ENCODE measurements at places on chromosomes 3 and 15.

- no peak for DNase-seq
These were observed 228.1 kb downstream of the FEZF2 start for GRCh38 chr3:62145086-62145757.

DNA sequence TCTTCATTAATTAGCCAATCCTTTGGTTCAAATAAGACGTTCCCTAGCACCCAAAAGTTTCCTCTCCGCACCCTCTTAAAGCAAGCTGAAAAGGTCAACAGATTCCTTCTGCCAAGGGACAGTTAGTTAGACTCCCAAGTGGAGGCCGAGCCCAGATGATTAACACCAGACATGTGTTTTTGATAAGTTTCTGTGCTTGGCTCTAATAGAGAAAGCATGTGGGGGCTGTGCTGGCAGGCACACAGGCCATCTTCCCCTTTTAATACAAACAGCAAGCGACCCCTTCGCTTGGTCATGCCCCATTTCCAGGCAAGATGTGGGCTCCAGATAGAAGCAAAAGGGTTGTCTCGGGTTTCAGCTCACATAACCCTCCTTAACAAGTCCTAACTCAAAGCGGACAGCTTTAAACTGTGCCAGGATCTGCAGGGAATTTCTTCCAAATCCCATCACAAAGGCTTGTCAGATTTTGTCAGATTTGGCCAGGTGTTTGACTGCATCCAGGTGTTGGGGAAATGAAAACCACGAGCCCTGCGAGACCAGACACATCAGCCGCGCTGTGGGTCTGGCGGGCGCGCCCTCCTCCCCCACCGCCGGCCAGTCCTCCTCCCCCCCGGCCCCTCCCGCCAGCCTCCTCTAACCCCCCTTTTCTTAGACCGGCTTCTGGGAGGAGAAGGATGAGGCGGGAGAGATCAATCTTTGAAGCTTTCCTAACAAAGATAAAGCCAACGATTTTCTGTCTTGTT is 3.3 kb downstream of the HES1 start:
- DNase-seq = no peak

GRCh38 chr3:125055331-125055912 is 375 bp downstream of the HEG1 start:
- no peak for DNase-seq

DNA sequence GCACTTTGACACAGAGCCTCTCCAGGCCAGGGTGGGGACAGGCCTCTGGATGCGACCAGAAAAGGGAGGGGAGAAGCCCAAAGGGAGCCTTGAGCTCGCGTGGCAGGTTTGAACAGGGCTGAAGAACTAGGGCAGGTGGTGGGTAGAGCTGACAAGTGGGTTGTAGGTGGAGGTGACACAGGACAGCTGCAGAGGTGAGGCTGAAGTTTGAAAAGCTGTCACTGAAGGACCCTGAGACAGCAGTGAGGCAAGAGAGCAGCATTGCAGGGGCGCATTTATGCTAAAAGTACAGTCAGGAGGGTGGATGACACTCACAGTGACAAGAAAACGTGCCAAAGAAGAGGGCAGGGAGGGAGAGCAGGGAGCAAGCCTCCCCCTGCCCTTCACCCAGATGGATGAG is 21.8 kb upstream of the EPB42 start:
- DNase-seq = no peak

DNA sequence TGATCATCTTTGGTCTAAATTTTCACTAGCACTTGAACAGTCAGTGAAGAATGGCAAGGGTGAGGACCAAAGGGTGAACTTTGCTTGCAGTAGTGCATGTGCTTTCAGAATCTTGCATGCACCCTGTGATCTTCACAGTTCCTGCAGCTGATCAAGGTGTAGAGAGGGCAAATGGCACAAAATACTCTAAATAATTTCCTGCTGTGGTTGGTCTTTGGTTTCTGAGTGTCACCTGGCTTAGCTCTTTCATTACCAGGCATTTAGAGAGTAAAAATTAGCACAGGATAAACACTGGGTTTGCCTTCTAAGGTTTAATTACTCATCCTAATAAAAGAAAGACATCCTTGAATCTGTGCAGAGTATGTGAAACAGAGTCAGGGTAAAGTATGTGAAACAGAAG is 11.4 kb downstream of the TIPARP start:
- DNase-seq = no peak

DNA sequence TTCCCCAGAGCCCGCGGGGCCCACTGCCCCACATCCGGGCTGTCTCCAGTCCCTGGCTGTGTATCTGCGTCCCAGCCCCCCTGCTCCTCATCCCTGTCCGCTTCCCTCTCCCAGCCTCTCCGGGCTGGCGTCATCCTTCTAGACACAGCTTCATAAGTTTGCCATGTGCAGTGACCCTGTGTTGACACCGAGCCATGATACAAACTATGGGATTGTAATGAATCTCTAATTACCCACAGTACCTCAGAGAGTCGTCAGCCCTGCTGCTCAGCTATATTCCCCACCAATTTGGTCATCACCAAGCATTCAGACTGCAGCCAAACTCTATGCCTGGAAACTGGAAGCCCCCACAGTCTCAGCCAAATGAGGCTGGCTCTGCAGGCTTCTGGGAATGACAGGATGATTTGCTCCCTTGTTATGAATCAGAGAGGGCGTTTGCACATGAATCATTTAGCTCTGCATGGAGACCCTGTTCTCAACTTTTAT is 466.1 kb upstream of the ATP11B start:
- no peak for DNase-seq

DNA sequence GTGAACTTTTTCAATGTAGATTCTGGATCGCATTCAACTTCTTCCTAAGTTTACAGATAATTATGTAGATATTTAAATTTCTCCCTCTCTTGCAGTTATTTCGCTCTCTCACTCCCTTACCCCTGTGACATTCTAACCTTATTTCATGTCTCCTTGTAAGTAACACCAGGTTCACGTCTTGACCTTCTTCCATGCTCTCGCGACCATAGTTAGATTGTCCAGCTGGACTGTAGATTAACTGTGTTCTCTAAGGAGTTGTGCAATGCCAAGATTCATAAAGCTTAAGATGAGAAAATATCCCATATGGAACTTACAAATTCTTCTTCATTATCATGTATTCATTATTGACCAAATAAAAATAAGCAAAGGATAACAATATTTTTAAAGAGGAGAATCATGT is 430.5 kb downstream of the GABRG3 start:
- DNase-seq = no peak

GRCh38 chr15:25062551-25063430 is 108.0 kb downstream of the SNRPN start:
- no peak for DNase-seq

- no peak for DNase-seq
These were observed 66.6 kb downstream of the LMLN start for GRCh38 chr3:198026620-198027019.

DNA sequence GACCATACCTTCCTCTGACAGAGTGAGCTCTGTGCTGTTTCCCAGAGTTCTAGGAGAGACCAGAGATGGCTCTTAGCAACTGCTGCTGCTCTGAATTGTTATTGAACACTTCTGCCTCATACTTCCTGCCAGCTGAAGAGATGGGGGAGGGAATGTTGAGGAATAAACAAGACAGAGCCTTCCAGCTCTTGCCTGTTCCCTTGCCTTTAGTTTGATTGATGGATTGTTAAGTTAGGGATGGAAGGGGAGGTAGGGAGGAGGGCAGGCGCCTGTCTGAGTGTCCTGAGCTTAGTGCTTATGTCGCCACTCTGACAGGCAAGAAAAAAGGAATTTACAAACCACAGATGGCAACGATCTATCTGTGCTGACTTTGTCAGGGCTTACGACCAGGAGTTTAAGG is 42.8 kb downstream of the ZNF609 start:
- DNase-seq = no peak

- no peak for DNase-seq
These were observed 106.7 kb downstream of the GHSR start for GRCh38 chr3:172341482-172342059.

GRCh38 chr15:25890529-25890928 is 27.4 kb upstream of the ATP10A start:
- no peak for DNase-seq

- no peak for DNase-seq
These were observed 719 bp upstream of the SRPRB start for GRCh38 chr3:133804896-133805295.

DNA sequence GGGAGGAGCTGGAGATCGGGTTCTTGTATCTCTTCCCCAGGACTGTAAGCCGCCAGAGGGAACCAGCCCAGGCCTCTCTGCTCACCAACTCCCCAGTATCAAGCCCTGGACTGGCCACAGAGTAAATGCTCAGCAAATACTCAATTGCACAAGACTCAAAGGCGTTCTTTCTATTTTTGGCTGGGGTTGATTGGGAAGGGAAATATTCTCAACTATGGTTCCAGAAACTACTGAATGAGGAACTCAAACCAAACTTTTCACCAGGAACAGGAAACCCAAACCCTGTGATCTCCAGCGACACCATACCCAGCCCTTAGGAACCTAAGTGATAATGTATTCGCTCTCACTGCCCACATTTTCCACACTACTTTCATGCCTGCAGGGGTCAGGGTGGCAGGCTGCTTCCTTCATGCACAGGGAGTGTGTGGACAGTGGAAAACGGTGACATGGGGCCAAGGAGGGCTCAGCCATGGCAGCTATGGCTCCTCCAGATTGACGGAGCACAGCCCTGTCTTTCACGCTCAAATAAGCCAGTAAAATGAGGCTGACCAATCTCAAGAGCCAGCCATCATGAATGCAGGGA is 124.7 kb upstream of the RAD18 start:
- no peak for DNase-seq

DNA sequence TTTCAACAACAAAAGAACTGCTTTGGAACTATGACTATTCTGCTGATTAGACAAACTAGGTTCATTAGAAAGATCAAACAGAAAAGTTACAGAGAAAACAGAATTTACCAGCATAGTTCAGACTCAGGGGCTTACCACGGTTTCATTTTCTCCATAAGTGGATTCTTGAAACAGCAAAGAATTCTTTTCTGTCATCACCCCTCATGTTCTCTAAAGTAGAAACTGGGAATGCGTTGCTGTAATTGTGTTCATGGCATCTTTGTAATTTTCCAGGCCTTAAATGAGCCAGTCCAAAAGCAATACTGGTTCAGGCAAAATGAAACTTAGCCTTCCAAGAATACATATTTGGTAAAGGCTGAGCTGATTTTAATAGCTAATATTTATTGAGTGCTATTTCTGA is 287.8 kb downstream of the CHL1 start:
- DNase-seq = no peak

- DNase-seq = no peak
These were observed 29.4 kb upstream of the SLITRK3 start for GRCh38 chr3:165225604-165226003.

- no peak for DNase-seq
These were observed 141.6 kb upstream of the KBTBD8 start for GRCh38 chr3:66856533-66856932.

GRCh38 chr3:195258449-195259153 is 12.4 kb downstream of the XXYLT1 start:
- DNase-seq = no peak

DNA sequence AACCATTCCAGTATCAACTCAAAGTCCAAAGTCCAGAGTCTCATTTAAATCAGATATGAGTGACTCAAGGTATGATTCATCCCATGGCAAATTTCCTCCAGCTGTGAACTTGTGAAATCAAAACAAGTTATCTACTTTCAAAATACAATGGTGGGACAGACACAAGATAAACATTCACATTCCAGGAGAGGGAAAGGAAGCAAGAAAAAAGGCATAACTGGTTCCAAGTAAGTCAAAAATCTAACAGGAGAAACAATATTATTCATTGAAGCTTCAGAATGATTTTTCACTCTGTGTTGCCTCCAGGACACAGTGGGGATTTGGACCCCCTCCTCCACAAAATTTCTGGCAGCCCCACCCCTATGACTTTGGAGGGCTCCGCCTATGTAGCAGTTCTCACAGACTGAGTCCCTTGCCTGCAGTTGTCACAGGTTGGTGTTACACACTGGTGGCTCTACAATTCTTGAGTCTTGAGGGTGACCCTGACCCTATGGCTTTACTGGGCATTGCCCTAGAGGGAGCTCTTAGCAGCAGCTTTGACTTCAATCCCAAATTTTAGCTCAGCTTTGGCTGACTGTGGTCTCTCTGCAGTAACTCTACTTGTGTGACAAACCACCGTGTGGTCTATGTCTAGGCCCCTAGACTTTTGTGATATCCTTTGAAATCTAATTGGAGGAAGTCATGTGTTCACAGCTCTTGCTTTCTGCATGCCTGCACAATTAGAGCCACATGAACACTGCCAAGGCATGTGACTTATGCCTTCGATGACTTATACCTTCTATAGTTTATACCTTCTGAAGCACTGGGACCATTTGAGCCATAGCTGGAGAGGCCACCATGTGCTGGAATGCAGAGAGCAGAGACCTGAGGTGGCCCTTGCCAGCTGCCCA is 644.2 kb downstream of the GRM7 start:
- no peak for DNase-seq

DNA sequence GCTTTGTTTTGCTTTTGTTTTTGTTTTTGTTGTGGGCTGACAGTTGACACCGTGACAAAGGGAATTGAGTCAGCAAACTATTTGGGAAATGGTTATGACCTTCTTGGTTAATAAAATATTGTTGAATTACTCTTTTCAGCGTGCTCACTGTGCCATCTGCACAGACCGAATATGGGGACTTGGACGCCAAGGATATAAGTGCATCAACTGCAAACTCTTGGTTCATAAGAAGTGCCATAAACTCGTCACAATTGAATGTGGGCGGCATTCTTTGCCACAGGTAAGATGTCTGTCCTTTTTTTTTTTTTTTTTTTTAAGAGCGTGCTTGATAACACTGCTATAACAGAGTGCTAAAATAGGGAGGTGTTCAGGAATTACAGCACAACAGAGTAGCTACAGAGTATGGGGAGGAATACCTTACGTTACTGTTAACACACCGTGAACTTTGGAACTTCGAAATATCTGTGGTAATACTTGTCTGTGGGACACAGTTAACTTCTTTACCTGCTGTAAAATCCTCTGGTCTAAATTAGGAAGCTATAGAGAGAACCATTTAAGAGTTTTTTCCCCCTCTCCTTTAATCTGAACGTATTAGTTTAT is 48.2 kb downstream of the PRKCI start:
- no peak for DNase-seq

- no peak for DNase-seq
These were observed 89.9 kb downstream of the ASB7 start for GRCh38 chr15:100692246-100692645.

- no peak for DNase-seq
These were observed 102.5 kb downstream of the ZMAT3 start for GRCh38 chr3:178969004-178969700.

DNA sequence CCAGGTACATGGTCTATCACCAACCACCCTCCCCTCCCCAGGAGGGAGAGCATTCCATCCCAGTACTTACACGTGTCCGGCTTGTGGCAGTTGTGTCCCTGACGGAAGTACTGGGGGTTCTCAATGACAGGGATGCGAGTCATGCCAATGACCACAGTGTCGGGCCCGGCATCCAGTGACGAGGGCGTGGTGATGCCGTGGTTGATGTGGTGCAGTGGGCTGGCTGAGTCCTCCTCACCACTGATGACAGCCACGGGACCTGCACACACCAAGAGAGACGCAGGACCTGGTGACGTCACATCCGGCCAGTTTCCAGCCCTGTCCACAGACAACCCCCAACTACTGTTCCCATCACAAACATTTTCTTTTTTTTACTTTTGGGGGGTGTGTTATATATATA is 223.8 kb downstream of the NTRK3 start:
- DNase-seq = no peak

- DNase-seq = no peak
These were observed 1029.1 kb upstream of the GBE1 start for GRCh38 chr3:82790307-82791097.

Measured in activated naive CD8-positive, alpha-beta T cell treated with anti-CD3 and anti-CD28 coated beads, Interleukin-2, amount 50 U/mL, for 16 hours (primary cell).